HT-29 (cell line): ENCODE measurements at places on chromosomes 13 and 19.
A peak's percentile ranks its signal among the peaks of the same experiment; 100 is the strongest.

DNA sequence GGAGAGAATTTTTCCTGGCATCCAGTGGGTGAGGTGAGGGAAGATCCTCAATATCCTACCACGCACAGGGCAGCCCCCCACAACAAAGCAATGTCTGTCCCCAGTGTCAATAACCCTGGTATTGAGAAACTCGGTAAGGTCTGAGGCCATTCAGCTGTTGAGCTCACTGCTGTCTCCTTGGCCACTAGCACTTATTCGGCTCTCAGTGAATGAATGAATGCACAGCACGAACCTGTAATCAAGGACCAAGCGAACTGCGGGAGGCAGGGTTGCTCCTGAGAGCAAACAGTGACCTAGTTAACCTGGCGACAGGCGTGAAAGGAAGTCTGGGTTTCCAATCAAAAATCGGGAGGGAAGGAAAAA, 640 bp downstream of the ZSCAN5A start:
- DNase-seq, result no peak

DNA sequence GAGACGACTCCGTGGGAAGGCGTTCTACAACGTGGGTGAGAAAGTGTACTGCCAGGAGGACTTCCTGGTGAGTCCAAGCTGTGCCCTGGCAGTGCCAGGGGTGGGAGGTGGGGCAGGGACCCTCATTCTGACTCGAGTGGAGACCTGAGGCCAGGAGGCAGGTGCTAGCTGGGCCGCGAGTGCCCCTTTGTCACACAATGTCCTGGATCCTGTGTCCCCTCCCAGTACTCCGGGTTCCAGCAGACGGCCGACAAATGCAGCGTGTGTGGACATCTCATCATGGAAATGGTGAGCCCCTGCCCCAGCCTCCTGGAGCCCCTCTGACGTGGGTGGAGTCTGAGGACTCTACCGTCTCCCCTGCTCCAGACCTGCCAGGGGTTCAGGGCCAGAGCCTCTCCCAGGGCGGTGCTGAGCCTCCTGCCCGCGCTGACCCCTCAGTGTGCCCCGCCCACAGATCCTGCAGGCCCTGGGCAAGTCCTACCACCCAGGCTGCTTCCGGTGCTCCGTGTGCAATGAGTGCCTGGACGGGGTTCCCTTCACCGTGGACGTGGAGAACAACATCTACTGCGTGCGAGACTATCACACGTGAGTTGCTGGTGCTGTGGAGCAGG, 11.6 kb downstream of the WTIP start:
- no peak for DNase-seq

DNA sequence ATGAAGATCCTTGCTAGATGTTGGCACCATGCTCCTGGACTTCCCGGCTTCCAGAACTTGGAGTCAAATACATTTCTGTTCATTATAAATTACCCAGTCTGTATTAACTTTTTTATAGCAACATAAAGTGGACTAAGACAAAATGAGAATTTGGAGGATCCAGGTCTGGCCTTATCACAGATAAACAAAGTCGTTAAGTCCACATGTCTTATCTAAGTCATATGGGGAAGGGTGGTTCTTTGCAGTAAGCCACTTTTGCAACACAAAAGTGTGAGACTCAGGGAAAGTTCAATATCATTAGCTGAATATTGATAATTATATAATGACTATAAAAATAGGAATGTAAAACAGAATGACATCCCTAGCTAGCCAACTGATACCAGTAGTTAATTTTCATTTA, 91.6 kb upstream of the SIAH3 start:
- DNase-seq, result no peak

DNA sequence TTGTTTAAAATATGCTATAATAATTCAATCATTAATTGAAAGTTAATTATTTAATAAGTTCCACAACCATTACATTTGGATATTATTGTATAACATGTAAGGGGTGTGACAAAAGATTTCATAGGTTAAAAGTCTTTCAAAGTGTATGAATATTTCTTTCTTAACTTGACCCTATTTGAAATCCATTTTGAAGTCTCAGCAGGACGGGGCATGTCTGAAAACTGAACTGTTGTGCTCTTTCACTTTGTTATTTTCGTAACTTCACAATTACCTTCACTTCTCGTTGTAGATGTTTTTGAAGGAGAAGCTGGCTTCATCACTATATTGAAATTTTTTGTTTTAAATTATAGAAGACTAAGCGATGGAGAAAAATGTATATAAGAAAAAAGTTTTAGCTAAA, 1775.7 kb downstream of the PCDH9 start:
- DNase-seq, result no peak

DNA sequence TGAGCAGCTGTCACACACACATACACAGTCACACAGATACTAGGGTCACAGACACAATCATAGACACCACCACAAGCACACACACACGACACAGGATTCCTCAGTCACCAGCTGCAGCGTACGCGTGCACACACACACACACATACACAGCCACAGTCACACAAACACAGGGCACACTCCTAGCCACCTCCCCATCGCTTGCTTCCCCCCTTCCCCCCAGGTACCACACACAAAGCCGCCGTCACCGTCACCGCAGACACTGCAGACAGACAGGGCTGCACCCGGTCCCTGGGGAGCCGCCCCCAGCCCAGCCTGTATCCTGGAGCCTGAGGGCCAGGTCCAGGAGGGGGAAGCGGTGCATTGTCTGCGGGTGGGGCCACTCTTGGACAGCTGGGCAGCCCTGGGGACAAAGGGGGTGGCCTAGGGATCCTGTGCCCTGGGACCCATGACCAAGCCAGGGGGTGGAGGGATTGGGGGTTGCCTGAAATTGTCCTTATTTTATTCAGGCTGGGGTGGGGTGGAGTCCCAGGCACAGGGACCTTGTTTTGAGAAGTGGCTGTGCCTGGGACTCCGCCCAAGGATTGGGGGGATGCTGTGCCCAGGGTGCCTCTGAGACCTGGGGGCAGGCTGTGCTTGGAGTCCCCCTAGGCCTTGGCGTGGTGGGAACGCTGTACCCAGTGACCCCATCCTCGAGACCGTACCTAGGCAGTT, 957 bp downstream of the NUMBL start:
- no peak for DNase-seq

DNA sequence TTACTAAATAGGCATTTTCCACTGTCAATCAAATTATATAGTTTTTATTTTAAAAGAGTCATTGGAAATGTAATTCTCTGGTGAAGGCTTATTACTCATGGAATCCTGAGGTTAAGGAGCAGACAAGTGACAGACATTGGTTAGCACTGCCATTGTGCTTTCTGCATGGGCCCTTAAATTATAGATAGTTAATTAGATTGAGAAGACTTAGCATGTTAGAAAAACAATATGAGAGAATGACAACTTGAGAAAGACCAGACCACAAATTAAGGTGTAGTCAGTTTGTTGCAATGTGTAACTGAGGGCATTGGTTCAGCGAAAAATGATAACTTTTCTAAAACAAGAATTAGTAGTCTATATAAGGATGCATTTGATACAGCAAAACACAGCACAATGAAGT, 195.5 kb downstream of the SLITRK6 start:
- no peak for DNase-seq

DNA sequence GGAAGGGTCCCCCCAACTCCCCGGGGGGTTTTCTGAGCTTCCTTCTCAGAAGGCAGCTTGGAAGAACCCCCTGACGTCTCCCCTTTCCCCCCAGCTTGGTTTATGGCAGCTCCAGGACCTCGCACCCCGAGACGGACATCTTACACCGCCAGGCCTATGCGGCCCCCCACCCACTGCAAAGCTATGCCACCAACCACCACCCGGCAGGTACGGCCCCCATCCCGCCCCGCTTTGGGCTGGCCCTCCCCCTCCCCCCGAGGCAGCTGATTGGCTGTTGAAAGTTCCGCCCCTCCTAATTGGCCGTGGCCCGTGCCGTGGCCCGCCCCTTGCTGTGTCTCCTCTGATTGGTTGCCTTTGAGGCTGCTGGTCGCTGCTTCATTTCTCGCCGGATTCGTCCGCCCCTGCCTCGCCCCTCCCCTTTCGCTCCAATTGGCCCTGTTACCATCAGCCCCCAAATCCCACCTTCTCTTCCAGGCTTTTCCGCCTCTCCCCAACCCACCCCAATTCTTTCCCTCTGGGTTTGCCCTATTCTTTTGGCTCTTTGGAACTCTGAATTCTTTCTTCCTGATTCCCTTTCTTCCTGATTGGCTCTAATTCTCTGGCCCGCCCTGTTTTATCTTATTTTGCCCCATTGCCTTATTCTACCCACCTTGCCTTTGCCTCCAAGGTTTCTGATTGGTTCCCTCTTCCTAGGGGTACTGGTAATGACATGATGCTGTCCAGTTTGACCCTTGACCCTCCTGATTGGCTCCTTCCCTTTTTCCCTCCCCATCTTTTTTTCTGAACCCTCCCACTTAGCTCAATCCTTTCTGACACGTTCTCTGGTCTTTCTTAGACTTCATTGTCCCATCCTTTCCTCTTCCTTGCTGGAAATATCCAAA, 2.5 kb downstream of the PRR12 start:
- peak; percentile 98 for DNase-seq

DNA sequence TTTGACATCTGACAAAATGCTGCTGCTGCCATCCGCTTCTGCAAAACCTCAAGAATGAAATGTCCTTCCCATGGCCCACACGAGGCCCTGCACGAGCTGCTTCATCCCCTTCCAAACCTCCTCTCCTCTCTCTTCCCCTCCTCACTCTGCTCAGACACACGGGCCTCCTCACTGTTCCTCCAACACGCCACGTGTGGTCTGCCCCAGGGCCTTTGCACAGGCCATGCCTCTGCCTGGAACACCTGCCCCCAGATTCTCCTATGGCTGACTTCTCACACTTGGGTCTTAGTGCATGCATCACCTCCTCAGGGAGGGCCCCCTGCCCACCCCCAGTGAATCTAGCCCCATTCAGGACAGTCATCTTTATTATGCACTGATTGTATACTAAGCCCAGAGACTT, 15.9 kb downstream of the NRTN start:
- DNase-seq, result no peak

DNA sequence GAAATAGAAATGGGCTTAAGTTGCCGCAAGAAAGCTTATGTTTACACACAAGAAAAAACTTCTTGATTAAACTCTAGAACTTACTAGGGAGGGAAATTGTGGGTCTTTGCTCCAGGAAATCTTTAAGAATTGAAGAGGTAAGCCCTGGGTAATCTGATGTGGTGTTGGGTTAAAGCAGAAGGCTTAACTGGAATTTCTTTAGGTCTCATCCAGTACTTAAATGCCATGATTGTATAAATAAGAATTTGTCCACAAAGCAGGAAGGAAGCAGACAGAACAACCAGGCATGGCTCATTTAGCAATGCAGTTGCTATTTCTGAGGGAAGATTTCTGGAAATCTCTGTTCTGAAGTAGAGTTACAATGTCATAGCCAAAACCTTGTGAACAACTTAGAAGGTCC, 360.4 kb downstream of the KLF5 start:
- DNase-seq, result no peak

- no peak for DNase-seq
Observed at GRCh38 chr13:31154939-31155338, 6.8 kb downstream of the HSPH1 start.

DNA sequence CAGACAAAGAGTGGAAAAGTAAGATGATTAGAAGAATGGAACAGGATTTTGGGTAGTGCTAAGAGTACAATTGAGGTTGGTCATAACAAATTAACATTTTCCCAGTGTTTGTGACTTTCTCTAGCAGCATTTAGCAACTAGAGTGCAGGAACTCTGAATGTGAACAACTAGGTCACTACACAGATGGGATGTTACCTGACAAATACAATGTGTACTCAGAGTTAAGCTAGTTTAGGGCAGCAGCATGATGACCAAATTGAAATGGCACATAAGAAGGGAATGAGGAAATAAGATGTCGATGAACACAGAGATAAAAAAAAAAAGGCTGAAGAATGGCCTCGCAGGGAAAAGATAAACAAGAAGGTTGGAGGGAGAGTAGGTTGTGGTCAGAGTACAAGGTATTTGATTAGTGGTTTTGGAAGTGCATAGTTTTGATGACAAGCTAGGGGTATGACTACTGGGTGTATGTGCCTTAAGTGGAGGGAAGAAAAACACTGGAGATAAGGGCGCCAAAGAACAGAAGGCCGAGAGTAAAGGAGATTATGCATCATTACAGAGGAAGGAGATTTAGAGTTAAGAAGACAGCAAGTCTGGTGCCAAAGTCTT, 381.1 kb downstream of the FGF14 start:
- DNase-seq, result no peak

- DNase-seq, result no peak
Observed at GRCh38 chr13:85303630-85304029, 495.6 kb downstream of the SLITRK6 start.

DNA sequence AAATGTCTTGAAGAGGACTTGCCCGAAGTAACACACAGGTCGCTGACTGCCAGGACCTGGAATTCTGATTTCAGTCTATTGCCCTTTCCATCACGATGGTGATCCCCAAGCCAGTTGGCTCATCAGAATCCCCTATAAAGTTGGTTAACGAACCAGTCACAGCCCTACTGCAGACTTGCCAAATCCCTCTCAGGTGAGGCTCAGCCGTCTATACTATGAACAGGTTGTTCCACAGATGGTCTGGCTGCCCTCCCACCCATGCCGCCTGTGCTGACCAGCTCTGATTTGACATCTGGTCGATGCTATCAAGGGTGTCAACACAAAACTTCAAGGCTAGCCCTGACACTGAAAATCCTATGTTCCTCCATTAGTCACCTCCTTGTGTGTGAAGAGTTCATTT, 90.0 kb downstream of the RNASEH2B start:
- no peak for DNase-seq

GRCh38 chr19:11404588-11405222, 14.4 kb downstream of the RGL3 start:
- DNase-seq, result no peak

DNA sequence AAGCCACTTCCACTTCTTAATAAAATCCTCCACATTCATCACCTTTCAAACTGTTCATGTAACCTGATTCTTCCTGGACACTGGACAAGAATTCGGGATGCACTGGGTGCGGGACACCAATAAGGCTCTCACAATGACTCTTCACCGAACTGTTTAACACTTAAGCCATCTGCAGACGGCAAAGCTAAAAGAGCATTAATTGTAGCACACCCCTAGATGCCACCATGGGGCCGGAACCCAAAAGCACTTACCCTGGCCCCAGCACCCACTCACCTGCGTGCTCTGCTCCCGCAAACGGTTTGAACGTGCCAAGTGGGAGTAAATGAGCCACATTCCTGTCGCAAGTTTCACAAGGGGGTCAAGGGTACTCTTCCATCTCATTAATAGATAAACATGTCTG, 254.3 kb upstream of the PRR20A start:
- DNase-seq, result no peak

- no peak for DNase-seq
Observed at GRCh38 chr13:111947876-111948275, 119.1 kb upstream of the SOX1 start.

GRCh38 chr13:93951108-93951507, 528.4 kb downstream of the DCT start:
- no peak for DNase-seq

GRCh38 chr13:78040205-78040830, 121.7 kb upstream of the EDNRB start:
- no peak for DNase-seq

GRCh38 chr13:99429670-99430069, 71.6 kb upstream of the TM9SF2 start:
- DNase-seq, result no peak
